ENCODE measurements at places on chromosomes 16 and 17.

DNA sequence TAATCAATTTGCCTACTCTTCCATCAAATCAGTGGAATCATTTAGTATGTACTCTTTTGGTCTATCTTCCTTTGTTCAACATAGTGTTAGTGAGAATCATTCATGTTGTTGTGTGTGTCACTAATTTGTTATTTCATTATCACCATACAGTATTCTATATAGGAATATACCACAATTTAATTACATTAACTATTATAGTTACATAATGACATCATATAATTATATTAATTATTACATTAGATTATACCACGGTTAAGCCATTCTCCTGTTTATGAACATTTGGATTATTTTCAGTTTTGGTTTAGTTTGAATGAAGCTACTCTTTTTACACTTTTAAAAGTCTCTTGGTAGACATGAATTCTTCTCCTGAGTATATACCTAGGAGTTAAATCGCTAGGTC lies 40.4 kb downstream of the MYO1D start:
- no peak for DNase-seq

- no peak for DNase-seq
Observed at GRCh38 chr17:30477774-30478115, 537 bp downstream of the GOSR1 start.

GRCh38 chr16:1612320-1613111 lies at the start of gene CRAMP1:
Gene CRAMP1, plus strand, starts transcription at chr16:1612360. Its CDS starts 2,280 bp downstream, at chr16:1614640.
- no peak for DNase-seq

- no peak for DNase-seq
Observed at GRCh38 chr17:59425085-59425931, 93.9 kb downstream of the YPEL2 start.

DNA sequence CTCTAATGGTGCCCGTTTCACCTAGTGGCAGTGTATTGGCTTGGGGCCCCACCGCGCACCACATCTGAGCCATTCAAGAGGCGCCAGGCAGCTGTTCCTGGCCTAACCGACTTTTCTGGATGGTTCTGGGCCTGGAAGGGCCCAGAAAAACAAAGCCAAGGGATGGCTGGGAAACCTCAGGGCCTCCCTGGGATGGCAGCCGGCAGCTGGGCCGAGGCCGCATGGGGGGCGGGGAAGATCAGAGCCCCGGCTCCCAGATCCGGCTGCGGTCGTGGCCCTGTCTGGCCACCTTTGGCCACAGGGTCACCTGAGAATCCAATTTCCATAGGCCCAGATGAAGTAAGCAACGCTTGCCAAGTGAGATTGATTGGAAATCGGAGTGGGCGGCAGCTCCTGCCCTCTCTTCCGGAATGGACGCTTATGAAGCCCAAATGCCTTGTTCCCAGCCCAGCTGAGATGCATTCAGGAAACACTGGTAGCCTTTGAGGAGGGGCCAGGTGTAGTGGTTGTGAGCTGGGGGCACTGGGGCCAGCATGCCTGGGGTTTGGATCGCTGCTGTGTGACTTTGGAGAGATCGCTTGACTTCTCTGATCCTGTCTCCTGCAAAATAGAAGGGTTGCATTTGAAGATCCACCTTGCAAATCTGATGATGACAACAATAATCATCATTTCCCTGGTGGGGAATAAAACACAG lies 163.8 kb upstream of the GSE1 start:
- no peak for DNase-seq

GRCh38 chr17:73140566-73140965 lies 24.2 kb upstream of the SSTR2 start:
- DNase-seq = no peak

DNA sequence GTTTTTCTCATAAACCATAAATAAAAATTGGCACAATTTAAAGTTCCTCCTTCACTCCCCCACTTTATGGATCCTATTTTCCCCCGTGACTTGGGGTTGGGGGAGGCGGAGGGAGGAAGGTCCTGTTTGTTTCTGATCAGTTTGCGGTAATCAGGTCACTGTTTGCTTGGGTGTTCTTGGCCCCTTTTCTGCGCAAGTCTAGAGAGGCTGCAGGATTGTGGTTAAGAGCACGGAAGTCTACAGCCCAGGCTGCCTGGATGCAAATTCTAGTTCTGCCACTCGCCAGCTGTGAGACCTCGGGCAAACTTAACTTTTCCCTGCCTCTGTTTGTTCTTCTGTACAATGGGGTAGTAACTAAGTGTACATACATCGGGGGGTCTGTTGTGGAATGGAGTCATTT lies 12.1 kb downstream of the ATP2C2 start:
- DNase-seq = no peak

- no peak for DNase-seq
Observed at GRCh38 chr17:27664606-27664965, 33.6 kb downstream of the LGALS9 start.

DNA sequence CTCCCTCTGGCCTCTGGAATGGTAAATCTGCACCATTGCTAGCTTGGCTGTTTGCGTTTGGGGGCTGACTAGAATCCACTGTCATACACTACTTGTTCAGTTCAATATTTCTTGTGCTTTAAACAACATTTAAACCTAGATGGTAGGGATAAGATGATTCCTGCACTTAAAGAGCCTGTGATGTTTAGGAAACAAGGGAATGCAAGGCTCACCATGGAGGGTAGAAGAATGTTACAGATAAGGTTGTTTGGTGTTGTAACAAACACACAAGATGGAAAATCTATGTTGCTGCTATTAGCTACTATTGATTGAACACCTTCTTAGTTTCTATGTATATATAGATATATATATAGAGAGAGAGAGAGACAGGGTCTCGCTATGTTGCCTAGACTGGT lies 31.4 kb downstream of the YPEL2 start:
- no peak for DNase-seq

DNA sequence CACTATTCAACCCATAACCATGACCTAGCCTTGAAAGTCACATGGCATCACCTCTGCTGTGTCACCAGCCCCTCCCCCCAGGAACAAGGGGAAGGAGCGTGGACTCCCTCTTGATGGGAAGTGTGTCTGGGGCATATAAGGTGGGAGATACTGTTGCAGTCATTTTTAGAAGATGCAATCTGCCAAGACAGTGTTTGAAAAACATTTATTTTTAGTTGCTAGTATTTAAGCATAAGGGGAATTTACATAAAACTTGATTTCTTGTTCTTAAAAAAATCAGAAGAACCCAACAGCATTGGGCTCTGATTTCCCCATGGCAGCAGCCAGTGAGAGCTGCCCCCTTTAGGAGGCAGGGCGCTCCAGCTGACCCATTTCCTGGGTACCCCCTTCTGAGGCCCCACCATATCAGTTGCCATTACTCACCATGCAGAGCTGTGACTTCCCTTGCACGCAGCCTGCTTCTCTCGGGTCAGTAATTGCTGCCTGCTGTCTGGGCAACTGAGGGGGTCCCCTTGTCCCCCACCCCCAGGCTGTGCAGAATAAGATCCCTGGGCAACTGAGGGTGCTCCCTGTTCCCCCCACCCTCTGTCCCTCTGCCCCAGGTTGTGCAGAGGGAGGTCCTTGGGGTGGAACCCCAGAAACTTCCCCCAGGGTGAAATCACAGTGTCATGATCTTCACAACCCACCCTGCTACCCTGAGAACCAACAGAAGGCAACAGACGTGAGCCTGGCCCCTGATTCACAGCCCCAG lies 11.8 kb upstream of the CDC42EP4 start:
- DNase-seq = no peak

GRCh38 chr16:68802190-68802589 lies 41.1 kb upstream of the TANGO6 start:
- no peak for DNase-seq

DNA sequence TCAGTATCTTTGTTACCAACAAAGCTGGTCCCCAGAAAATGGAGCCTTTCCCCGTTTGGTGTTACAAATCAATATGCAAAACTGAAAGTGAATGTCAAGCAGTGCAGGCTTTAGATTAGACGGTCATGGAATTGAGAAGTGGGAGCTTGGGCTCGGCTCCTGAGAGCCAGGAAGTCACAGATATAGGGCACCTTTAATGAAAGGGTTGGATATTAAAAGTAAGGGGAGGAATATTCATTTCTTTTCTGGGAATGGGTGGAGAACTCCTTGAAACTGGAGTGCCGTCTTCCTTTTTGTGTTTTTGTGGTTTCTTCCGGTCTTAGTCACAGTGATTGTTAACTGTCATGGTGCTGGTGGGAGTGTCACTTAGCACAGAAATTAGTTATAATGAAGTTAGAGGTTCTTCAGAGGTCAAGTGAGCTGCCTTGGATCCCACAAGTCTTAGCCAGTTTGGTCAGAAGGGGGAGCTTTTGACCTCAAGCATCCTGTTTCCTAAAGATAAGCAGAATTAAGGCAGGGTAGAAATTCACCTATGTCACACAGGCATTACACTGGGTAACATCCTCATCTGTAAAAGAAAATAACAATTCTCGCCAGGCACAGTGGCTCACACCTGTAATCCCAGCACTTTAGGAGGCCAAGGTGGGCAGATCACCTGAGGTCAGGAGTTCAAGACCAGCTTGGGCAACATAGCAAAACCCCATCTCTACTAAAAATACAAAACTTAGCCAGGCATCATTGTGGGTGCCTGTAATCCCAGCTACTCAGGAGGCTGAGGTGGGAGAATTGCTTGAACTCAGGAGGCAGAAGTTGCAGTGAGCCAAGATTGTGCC lies 9.6 kb upstream of the EIF1 start:
- no peak for DNase-seq

GRCh38 chr16:4646773-4647643 lies 22.4 kb downstream of the MGRN1 start:
- DNase-seq = no peak
